ENCODE measurements at places on chromosomes 1 and 21.

- no peak for DNase-seq
These were observed 156.1 kb downstream of the NR5A2 start for GRCh38 chr1:200183637-200184036.

DNA sequence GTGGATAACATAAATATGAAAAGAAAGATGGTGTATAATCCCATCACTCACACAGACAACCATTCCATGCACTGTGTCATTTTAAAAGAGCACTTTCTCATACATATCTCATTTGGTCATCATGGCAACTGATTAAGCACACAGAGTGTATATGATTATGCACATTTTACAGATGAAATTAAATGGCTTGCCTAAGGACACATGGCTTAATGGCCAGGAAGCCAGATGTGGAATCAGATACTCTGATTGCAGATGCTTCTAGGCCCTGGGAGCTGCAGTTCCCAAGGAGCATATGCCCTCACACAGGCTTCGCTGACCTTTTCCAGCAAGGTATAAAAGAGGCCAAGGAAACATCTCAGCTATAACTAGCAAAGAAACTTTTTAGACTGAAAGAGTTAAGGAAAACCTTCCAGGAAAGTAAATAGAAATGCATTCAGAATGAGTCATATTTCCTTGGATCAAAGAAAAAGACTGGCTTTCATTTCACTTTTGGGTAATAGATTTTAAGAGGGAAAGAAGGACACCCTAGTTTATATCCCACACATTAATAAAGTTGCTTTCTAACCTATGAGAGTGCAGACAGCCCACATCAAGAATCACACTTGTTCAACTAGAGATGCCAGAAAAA is 19.6 kb upstream of the FAM89A start:
- DNase-seq: no peak

- DNase-seq: no peak
These were observed 16.6 kb downstream of the OBSCN start for GRCh38 chr1:228224198-228225164.

DNA sequence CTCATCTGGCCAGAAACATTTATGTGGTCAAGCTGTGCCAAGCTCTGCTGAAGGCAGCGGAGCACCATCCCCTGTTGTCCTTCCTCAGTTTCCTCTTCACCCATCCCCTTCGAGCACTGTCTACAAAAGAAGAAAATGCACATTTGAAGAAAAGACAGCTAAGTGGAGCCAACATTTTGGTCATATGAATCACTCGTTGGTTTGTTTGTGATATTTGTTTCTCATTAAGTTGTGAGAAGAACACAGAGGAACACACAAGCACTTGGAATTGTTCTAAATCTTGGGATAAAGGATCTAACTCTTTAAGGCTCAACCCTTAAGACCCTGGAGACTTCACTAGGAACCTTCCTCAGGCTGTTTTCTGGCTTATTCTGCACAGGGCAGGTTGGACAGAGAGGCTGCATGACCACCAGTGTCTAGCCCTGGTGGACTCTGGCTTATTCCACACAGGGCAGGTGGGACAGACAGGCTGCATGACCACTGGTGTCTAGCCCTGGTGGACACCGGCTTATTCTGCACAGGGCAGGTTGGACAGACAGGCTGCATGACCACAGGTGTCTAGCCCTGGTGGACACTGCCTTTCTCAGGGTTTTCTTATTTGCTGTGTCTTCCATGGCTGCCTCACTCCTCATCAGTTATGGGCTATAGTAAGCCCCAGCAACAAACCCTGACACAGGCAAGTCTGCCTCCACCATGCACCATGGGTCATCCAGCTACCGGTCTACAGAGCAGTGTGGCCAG is 35.3 kb upstream of the COL6A2 start:
- DNase-seq: peak; percentile 1

DNA sequence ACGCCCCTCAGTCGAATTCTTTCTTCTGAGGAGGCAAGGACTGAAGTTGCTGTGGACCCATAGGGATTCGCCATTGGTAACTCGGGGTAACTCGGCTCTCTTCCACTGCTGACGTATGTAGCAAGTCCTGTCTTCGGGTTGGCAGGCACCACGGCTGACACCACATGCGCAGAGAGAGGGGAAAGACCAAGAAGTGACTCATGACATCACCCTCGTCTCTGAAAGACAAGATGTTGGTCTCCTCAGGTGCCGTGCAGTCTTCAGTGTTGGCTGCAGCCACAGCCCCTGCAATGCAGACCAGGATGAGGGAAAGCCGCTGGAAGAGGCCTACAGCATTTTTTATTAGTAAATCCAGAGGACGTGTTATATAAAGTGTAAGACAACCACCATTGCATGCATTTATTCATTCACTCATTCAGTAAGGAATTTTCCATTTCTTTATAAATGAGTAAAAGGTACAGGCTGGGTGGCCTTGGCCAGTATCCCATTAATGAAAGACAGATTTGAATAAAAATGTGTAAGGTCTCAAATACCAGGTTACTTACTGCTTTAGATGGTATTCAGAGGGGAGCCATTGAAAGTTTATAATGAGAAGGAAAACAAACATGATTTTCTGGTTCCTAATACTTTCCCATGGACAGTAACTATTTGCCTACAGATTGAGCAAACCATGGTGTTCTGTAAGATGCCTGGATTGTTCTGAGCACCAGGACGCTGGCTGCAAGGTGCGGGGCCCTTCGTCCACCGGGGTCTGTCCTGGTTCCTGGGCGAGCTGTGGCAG is 50.7 kb upstream of the IRF2BP2 start:
- DNase-seq: no peak

DNA sequence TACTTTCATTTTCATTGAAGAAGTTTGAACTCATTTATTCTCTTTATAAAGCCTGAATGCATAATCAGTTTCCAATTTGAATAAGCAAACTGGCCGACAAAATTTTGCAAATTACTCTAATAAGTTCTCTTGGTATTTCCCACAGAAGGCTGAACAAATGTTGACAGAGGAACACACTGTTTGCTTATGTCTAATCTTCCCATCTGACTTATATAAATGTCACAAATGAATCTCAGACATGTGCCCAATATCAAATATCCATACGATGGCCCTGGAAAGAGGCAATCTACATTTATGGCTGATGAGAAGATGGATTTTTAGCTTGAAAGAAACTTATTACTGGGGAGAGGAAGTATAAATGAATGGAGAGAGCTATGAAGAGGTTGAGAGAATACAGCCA is 380.6 kb upstream of the ZRANB2 start:
- DNase-seq: no peak

- no peak for DNase-seq
These were observed 56.7 kb downstream of the LRIG2 start for GRCh38 chr1:113129529-113130185.

DNA sequence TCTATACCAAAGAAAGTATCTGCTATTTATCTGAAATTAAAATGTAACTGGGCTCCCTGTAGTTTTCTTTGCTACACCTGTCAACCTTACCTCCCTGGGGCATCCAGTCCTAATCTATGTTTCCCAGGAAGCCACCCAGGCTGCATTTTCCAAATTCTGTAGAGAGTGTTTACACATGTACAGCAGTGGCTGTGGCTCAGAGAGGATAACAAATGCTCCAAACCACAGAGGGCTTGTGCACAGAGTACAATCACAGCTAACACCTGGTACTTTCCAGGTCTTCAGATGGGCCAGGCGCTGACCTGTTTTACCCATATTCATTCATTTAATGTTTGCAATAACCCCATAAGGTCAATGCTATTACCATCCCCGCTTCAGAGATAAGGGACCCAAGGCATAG is 146.5 kb upstream of the TNR start:
- no peak for DNase-seq

DNA sequence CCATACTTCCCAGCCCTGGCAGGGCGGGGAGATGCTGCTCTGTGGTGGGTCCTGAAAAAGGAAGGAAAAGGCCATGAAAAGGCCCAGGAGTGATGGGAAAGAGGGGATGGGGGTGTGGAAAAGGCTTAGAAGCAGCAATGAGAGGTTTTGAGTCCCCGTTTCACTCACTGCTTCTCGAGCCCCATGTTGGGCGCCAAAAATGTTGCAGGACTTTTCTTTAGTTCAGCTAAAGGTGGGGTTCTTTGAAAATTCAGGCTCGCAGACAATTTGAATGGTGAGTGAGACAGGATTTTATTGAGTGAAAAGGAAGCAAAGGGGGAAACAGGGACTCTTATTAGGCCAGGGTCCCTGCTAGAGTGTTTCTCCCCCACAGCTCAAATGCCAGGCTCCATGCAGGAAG is 93.1 kb downstream of the MRPS6 start:
- no peak for DNase-seq

DNA sequence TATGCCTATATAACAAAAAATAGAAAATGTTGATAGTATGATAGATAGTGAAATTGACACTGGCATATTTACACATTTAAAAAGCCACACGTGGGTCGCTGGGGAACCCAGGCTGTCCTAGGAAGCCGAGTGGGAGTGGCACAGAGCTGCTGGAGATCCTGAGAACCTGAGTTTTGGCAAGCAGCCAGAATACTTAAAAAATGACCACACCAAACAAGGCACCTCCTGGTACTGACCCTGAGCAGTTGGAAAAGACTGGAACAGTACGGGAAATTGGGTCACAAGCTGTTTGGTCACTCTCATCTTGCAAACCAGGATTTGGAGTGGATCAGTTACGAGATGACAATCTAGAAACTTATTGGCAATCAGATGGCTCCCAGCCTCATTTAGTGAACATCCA is 111.5 kb downstream of the ZFYVE9 start:
- no peak for DNase-seq

DNA sequence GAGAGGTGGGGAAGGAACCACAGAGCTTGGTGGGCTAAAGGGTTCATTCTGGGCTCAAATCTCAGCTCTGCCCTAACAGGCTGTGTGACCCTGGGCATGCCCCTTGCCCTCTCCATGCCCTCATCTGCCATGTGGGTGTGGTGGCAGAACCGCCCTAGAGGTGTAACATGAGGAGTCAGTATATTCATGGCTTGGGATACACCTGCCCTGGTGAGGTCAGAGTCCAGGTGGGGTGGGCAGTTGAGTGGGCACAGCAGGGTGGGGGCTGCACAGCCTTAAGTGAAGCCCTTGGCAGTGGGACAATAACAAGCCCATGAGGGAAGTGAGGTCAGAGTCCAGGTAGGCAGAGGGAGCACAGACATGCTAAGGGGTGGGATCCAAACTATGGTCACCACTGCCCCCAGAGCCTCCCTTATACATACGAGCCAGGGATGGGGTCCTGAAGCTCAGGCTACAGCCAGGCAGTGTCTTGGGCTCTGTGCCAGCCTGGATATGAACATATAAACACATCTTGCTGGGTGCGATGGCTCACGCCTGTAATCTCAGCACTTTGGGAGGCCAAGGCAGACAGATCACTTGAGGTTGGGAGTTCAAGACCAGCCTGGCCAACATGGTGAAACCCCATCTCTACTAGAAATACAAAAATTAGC is 59.0 kb upstream of the EFHD2 start:
- DNase-seq: no peak

DNA sequence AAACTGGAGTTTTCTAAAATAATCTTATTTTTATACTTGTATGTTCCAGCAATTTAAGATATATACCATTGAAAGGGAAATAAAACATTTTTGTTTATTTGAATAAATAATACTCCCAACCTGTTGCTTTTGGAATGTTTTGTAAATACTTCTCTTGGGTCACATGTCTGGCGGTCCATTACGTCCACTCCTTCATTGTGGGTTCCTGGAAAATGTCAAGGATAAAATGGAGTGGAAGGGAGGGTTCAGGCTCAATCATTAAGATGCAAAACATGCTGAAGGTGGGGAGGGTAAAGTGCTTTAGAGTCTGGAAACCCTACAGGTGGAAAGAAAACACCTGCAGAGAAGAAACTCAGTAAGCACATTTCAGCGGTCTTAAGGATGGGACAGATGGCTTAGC is 34.2 kb upstream of the FAM3B start:
- DNase-seq: no peak

DNA sequence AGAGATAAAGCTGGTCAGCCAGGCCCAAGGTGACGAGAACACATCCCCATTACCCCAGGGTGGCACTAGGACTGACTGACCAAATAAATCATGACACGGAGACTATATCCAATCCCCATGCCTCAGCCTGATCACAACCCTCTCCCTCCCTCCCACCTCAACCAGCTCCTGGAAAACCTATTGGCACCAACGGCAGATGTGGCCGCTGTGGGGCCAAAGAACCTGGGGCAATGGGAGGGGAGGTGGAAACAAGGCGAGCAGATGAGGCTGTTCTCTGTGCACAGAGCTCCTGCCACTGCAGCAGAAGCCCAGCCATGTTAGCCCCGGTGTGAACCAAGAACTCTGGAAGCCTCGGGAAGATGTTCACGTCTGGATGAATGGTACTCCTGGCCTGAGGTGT is 77.6 kb downstream of the CD247 start:
- no peak for DNase-seq

GRCh38 chr1:55235722-55236121 is 20.6 kb upstream of the USP24 start:
- DNase-seq: no peak

DNA sequence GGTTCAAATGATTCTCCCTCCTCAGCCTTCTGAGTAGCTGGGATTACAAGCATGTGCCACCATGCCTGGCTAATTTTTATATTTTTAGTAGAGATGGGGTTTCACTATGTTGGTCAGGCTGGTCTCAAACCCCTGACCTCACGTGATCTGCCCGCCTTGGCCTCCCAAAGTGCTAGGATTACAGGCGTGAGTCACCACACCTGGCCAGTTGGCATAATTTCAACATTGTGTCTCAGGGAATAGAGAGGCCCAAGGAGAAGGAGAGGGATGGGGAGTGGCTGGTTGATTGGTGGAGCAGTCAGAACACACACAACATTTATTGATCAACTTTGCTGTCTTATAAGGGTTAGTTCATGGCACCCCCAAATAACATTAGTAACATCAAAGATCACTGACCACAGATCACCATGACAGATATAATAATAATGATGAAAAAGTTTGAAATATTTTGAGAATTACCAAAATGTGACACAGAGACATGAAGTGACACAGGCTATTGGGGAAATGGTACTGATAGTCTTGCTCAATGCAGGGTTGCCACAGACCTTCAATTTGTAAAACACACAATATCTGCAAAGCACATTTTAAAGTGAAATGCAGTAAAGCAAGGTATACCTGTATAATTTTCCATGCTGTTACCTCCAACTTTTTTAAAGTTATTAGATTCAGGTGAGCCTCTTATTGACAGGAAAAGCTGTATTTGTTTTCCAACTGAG is 15.8 kb upstream of the CYB5R1 start:
- no peak for DNase-seq

DNA sequence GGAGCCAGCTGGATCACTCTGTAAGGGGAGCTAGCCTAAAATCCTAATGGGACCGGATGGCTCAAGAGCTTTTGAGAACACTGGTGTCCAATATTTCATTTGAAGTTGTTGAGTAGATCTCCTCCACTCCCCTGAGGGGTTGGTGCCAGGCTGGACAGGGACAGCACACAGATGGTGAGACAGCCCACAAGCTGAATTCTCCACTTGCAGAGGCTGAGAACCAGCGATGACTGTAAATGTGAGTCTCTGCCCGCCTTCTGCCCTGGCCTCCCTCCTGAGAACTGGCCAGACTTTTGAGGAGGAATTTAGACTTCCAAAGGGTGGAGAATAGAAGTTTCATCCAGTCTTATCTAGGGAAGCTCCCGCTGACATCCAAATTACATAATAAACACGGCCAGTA is 20.5 kb upstream of the COQ8A start:
- DNase-seq: no peak
